ENCODE measurements at places on chromosomes 6 and 20.

- no peak for DNase-seq
These were observed 3.8 kb upstream of the MAS1L start for GRCh38 chr6:29491574-29491973.

- DNase-seq, result no peak
These were observed 44.1 kb downstream of the BEND6 start for GRCh38 chr6:56999049-56999448.

DNA sequence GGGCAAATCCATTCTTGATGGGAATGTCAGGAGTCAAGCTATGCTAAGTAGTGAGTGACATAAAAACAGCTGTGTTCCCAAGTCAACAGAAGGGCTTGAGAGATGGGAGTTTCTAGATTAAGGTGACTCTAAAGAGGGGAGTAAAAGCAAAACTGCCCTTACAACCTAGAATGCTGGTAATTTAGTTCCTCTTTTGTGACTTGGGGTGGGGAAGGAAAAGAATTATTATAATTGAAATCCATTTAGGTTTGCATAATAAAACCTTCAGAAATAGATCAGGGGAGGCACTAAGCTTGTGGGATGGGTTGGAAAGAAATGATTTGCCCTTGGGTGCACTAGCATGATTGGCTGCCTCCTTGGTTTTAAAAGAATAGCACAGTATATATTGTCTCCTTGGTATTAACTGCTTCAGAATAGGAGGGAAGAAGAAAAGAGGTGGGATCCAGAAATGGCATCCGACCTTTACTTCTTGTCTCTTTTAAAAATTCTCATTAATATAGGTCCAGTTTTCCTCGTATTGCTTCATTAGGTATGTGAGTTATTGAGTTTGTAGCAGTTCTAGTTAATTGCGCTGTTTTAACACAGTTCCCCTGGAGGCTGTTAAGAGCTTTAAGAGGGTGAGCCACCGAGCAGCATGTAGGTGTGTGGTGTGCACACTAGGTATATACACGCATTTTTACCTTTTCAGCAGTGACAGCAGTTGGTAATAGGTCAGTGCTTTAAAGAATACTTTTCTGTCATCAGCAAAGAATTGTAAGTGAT lies 95.3 kb upstream of the VSTM2L start:
- DNase-seq, result no peak

- DNase-seq, result no peak
These were observed 2.5 kb upstream of the ULBP2 start for GRCh38 chr6:149939356-149939648.

DNA sequence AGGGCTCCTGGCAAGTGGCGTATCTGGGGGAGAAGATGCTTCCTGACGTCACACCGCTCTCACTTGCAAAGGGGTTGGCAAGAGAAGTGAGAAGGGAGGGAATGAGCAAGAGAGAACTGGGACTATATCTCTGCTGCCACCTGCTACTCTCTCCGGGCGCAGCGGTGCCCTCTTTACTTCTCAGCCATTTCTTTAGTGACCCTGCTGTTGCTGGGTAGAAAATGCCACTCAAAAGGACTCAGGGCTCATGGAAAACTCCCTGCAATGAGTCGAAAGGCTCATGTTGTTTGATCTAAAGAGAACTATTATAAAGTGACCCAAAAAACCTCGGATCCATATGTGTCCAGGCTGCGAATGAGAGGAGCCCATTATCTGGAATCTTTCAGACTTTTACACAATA lies 401.8 kb downstream of the SAMD5 start:
- no peak for DNase-seq

DNA sequence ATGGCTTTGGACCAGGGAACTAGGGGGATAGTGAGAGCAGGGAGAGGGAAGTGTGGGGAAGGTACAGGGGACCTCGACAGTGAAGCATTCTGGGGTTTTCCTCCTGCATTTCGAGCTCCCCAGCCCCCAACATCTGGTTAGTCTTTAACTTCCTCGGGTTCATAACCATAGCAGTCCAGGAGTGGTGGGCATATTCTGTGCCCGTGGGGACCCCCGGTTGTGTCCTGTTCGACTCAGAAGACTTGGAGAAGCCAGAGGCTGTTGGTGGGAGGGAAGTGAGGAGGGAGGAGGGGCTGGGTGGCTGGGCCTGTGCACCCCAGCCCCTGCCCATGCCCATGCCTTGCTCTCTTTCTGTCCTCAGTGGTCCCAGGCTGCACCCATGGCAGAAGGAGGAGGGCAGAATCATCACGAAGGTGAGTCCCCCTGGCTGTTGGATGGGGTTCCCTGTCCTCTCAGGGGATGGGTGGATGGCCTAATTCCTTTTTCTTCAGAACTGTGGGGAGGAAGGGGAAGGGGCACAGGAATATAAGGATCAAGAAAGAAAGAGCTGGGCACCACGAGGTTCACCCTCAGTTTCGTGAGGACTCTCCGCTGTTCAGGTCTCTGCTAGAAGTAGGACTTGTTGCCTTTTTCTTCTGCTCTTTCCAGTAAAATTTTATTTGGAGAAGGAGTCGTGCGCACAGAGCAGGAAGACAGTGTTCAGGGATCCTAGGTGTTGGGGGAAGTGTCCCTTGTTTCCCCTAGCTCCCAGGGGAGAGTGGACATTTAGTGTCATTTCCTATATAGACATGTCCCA lies 4.2 kb downstream of the VEGFA start:
- DNase-seq, result no peak

DNA sequence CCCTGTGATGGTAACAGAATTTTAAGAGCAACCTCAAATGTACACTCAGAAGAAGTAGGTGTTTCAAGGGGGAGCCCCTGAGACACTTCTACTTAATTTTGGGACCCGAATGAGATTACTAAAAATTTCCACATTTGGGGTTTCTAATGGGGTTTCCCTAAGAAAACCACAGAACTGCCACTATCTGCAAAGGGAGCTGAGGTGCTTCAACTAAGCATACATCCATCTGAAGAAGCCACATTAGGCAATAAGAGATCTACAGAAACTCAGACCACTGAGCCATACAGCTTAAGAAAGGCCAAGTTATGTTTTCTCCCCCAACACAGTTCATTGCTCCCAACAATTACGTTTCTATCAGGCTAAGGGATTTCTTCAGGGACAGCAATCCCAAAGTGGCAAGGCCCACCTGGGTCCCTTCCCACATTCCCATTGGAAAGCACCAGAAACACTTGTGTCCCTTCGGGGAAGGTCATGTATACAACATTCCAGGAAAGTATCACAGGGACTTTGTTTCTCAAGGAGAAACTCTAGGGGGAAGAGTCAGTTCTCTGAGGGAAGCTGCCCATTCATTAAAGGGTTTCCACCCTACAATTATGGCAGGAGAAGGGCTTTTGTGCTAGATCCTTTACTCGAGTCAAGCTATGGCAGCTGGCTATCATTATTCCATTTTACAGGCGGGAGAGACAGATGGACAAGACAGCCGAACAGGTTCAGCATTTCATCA lies 5.0 kb downstream of the BCL2L1 start:
- no peak for DNase-seq

- DNase-seq, result no peak
These were observed 48.9 kb downstream of the TINAG start for GRCh38 chr6:54357141-54357540.

DNA sequence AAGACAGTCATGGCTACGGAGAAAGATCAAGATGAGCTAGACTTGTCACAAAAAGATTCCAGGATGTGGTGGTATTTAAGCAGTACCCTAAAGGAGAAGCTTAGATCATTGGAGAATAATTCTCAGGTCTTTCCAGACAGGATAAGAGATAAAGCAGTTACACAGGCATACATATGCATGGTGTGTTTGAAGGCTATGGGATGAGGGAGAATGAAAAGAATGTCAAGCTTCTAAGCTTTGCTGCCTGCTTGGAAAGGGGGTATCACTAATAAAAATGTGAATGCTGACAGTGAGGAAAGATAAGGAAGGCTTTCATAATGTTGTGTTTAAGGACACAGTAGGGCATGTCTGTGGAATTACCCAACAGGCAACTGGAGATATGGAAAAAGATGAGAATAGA lies 28.1 kb downstream of the RWDD2A start:
- DNase-seq, result no peak

DNA sequence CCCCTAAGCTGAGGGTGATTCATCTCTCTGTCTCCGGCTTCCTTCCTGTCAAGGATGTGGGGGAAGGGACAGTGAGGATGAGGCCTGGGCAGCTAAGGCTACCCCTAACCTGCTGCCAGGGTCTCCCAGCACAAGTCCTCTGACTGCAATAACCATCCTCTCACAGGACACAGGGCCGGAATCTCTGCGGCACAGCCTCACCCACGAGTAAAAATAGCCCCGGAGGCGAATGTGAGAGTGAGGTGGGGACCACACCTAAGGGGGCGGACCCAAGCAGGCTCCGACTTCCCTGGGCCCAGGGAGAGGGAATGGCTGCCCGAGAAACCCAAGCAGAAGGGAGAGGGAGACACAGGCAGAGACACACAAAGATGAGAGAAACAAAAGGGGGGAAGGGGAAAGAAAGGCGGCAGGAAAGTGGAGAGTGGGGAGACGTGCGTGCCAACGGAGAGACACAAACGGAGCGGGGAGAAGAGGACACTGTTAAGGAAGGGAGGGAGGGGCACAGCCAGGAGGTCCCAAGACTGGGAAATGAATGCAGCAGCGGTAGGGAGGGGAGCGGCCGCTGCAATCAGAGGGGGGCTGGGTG lies 1.4 kb downstream of the CLIC1 start:
- peak; percentile 42 for DNase-seq

GRCh38 chr6:170098428-170099170 lies 192.3 kb downstream of the DLL1 start:
- DNase-seq, result no peak

All from NCI-H146 (cell line).